ENCODE measurements at places on chromosomes 2 and 18. TPM values are rescaled to one million over a fixed set of nuclear protein-coding genes. Genes with fewer than 3 reads are reported as not detected.
A peak's percentile ranks its signal among the peaks of the same experiment; 100 is the strongest.

Gene SPRED2
- total RNA-seq, result 44.4 TPM

Gene FSIP2
- 3.4 TPM for total RNA-seq

DNA sequence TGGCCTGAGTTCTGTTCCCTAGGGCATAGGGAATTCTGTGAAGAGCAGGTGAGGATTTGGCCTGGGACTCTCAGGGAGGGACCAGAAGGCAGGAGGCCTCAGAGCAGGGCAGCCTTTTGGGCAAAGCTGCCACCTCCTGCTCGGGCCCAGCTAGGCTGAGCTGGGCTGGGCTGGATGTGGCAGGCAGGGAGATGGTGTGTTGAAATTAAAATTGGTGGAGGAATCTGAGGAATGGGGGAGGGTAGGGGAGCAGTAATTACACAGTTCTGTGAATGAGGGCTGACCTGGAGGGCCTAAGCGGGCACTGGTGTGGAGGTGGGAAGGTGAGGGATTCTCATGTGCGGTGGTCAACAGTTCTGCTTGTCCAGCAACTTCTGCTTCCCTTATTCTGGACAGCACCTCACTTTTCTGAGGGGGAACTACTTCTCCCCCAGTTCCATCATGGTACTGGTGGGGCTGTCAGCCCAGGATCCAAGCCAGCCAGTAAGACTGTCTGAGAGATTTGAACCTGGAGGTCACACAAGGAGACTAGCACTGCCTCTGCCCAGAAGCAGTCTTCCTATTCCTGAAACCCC is 22.0 kb upstream of the ASPRV1 start:
- no peak for DNase-seq
- H3K27ac ChIP-seq, result no peak overlapping the region
- peaks cover 7% of the 10 kb centered on the region for H3K4me1 ChIP-seq
- no peak overlapping the region for H3K4me3 ChIP-seq
- no peaks in the 10 kb centered on the region for H3K36me3 ChIP-seq
- H3K27me3 ChIP-seq, result no peaks in the 10 kb centered on the region

DNA sequence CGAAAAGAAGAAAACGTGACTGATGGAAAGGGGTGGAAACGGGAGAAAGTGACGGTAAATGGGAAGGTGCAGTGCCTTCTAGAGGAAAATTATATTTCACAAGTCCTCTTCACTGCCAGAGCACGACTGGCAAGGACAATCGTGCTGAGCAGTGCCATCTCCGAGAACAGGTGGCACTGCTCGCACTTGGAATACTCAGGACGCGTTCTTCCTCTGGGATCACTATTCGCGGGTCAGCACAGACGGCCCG is 364 bp downstream of the STAT1 start:
- H3K27me3 ChIP-seq, result no peaks in the 10 kb centered on the region
- no peak overlapping the region for H3K4me3 ChIP-seq
- H3K36me3 ChIP-seq, result peaks cover 16% of the 10 kb centered on the region
- peaks cover 8% of the 10 kb centered on the region for H3K4me1 ChIP-seq
- H3K27ac ChIP-seq, result no peak overlapping the region

GRCh38 chr2:9565436-9566153 is 10.0 kb upstream of the ADAM17 start:
- H3K27ac ChIP-seq, result peak overlapping the region; percentile 93
- no peaks in the 10 kb centered on the region for H3K36me3 ChIP-seq
- no peaks in the 10 kb centered on the region for H3K27me3 ChIP-seq
- DNase-seq, result peak; percentile 87
- H3K4me3 ChIP-seq, result peak overlapping the region; percentile 15

Data from osteocyte (in vitro differentiated cells).